ENCODE measurements at places on chromosomes 1 and 21.

- no peak for DNase-seq
Measured at GRCh38 chr1:6948416-6948815, 163.2 kb downstream of the CAMTA1 start.

GRCh38 chr1:82377201-82377884 is 576.6 kb downstream of the ADGRL2 start:
- DNase-seq = no peak

- no peak for DNase-seq
Measured at GRCh38 chr21:28705616-28706015, 287.1 kb downstream of the LTN1 start.

- no peak for DNase-seq
Measured at GRCh38 chr1:11283151-11283550, 10.2 kb downstream of the UBIAD1 start.

DNA sequence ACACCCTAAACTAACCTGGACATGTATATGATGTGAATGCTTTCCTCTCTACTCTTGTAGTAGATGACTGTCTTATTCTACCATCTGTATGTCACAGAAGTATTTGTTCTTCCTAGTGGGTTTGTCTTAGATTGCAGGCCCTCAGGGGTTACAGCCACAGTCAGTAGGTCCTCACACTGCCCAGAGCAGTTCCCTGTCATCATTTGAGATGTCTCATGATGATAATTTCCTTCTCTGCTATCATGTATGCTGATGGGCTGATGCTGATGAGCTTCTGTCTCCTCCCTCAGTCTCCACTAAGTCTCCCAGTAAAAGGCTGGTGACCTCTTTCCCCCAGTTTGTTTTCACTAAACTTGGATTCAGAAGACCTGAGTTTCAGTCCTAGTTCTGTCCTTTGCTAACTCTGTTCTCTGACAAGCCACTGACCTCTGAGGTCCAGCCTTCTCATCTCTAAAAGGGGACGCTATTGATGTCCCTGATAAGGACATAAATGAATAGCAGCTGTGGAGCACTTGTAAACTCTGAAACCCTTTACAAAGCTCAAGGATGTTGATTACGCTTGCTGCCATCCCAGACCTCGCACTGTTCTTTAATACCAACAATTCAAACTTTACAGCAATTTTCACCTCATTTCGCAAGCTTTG is 3.1 kb upstream of the ETV3 start:
- no peak for DNase-seq

GRCh38 chr1:39501666-39502065 is 10.2 kb downstream of the BMP8A start:
- no peak for DNase-seq

DNA sequence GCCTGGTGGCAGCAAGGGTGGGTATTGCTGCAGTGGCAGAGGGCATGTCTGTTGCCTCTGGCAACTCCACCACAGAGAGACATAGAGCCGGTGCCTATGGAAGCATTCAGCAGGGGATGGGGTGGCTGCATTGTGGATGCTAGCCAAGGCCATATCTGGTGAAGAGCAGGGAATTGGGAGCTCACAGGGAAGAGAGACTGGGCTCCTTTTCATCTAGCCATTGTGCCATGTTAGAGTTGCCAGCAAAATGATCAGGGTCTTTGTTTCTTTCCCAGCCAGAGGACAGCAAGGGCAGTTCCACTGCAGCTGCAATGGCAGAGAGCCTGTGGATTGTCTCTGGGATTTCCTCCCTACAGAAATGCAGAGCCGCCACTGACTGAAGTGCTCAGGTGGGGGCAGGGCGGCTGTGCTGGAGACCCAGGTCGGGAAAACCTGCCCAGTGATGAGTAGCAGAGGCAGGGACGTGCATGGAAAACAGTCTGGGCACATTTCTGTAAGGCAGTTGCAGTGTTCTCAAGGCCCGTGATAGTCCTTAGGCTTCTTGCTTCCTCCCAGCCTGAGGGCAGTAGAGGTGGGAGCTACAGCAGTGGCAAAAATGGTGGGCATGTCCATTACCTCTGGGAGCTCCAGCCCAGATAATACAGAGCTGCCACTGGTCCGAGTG is 40.2 kb upstream of the CYP4X1 start:
- no peak for DNase-seq

DNA sequence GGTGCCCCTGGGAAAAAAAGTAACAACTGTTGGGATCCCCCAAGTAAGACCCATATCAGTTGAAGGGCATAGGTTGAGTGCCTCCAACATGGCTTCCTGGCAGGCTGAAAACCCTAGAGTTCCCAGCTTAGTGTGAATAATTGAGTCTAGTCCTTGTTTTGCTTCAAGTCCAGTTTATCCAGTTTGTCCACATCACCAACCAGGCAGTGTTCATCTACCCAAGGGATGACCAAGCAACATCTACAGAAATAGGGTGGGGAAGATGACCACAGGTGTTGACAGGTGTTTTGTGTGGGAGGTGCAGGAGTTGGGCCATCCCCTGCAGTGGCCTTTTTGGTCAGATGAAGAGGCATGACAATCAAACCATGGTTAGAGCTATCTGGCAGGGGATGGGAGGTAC is 54.3 kb upstream of the ERO1B start:
- DNase-seq = no peak

- DNase-seq = no peak
Measured at GRCh38 chr1:245301921-245302320, 147.1 kb downstream of the KIF26B start.

DNA sequence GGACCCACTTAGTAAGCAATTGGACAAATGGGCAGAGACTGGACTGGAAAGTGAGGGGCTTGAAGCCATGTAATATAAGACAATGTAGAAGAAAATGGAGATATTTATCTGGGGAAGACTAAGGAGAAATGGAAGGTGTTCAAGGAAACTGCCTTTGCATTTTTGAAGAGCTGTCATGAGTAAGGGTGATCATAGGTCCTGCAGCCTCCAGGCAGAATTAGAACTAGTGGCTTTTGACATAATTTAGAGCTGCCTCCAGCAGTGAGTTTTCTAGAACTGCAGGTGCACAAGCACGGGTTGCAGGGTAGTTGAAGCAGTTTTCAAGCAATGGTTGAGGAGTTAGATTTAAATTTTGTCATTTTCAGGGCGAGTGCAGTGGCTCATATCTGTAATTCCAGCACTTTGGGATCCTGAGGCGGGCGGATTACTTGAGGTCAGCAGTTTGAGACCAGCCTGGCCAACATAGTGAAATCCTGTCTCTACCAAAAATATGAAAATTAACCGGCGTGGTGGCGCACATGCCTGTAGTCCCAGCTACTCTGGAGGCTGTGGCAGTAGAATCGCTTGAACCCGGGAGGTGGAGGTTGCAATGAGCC is 3.7 kb upstream of the CDC14A start:
- DNase-seq = no peak

DNA sequence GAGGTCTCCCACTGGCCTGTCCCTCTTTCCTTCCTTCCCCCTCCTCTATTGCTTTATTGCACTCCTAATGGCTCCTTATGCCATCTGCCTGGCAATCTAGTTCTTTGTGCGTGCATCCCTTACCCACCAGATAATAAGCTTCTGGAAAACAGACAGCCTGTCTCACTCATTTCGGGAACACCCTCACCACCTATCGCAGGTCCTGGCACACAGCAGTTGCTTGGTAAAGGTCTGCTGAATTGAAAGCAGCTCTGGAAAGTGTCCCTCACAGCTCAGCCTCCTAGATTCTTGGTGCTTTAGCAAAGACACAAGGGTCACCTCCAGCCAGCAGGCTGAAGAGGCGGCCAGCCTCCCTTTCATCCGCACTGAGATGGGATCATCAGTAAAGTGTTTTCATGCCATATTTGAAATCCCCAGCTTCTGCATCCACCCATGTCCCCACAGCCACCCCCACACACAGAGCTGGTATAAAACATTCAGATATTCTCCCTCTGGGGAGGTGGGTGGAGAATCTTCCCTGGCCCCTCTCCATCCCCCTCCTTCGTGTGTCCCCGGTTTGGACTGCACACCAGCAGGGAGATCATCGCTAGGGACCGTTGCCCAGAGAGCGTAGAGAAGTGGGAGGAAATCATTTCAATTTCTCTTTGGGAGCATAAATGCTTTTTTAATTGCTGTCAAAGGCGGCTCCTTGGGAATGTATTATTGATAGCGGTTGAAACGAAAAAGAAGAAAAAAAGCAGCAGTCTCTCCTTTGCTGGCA is 29.1 kb upstream of the ATP2B4 start:
- DNase-seq = no peak

DNA sequence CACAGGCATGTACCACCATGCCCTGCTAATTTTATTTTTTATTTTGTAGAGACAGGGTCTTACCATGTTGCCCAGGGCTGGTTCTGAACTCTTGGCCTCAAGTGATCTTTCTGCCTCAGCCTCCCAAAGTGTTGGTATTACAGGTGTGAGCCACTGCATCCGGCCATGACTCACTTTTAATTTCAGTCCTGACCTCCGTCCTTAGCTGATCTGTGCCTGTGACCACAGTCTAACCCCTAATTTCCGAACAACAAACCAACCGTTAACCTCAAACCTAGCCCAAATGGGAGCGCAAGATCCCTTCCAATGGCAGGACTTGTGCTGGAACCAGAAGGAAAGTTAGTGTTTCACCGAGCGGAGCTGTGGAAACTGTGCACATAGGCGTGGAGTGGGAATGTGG is 29.3 kb upstream of the MAN1C1 start:
- no peak for DNase-seq

- DNase-seq = no peak
Measured at GRCh38 chr1:150808121-150808520, at the start of gene CTSK. Gene CTSK (minus strand): TSS chr1:150808260. CDS start chr1:150806805, 1,455 bp downstream.

GRCh38 chr1:76951153-76951552 is 83.9 kb downstream of the ST6GALNAC5 start:
- DNase-seq = no peak

- DNase-seq = no peak
Measured at GRCh38 chr1:69506721-69507120, 61.0 kb upstream of the LRRC7 start.

GRCh38 chr1:181514298-181515290 is 31.3 kb downstream of the CACNA1E start:
- no peak for DNase-seq

GRCh38 chr1:203769505-203770343 is 4.7 kb downstream of the LAX1 start:
- peak; percentile 64 for DNase-seq

DNA sequence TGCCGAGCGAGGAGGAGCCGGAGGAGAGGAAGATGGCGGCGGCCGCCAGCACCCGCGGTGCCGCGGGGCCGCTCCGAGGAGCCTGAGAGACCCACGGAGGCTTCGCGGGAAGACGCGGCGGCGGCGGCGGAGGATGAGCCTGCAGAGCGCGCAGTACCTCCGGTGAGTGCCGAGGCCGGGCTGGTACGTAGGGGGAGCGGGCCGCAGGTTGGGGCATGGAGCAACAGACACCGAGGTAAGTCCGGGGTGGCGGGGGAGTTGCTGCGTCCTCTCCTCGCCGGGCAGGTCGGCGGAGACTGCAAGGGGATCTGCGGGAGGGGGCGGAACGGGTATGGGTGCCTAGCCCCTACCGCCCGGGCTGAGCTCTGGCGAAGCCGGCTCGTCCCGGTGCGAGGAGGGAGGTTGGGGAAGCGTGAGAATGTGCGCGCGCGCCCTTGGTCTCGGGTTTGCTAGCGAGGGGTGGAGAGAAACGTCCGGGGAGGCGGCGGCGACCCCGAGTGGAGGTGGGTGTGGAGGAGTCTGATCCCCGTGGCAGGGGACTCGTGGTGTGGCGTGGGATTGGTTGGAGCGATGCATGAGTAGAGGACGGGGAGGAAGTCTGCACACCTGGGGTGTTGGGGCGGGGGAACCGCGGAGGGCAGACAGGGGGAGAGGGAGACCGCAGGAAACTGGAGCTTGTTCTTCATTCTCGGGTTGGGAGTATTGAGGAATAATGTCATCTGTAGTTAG is at the start of gene SMG7:
TSS of gene SMG7 (plus strand) at position 12 of the 729 bp plus-strand sequence. CDS start at position 134, 122 bp downstream.
- DNase-seq = peak; percentile 63

DNA sequence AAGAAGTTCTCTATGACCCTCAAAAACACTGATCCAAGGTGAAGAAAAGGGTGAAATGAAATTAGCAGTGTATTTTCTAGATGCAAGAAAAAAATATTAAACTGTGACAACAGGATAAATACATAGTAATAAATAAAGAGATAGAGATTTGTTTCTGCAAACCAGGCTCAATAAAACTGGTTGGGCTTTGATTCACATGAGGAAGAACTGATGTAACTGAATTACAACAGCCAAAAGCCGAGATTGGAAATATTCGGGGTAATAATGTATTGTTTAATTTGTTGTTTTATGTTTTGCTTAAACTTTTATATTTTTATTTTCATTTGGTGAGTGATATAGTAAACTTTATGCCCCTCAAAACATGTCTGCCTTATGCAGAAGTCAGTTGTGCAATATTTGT is 285.0 kb downstream of the BRINP3 start:
- DNase-seq = no peak

DNA sequence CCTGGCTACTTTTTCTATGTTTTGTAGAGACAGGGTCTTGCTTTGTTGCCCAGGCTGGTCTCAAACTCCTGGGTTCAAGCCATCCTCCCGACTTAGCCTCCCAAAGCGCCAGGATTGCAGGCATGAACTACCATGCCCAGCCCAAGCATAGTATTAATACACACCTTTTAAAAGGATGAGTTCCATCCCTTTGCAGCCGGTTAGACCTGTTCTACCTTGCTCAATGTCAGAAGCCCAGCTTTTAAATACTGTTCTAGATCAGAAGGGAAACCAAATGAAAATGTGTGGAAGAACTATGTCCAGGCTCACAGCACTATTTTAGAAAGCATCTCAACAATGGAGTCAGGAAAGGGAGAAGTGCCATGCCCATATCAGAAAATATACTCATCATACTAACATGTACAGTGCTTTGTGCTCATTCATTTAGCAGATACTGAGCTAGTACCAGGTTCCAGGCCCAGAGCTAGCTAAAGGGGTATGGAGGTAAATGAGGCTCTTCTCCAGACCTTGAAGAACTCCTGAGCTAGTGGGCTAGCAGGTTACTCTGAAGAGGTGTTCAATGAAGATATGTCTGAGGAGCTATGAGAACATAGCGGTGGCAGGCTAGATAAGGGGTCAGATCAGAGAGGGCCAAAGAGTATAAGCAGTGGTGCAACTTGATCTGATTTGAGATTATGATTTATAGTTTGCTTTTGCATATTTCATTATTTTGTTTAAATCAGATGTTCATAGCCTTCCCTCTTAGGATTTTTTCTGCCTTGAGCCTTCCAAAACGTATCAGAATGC is 78.2 kb downstream of the RNF220 start:
- DNase-seq = no peak

DNA sequence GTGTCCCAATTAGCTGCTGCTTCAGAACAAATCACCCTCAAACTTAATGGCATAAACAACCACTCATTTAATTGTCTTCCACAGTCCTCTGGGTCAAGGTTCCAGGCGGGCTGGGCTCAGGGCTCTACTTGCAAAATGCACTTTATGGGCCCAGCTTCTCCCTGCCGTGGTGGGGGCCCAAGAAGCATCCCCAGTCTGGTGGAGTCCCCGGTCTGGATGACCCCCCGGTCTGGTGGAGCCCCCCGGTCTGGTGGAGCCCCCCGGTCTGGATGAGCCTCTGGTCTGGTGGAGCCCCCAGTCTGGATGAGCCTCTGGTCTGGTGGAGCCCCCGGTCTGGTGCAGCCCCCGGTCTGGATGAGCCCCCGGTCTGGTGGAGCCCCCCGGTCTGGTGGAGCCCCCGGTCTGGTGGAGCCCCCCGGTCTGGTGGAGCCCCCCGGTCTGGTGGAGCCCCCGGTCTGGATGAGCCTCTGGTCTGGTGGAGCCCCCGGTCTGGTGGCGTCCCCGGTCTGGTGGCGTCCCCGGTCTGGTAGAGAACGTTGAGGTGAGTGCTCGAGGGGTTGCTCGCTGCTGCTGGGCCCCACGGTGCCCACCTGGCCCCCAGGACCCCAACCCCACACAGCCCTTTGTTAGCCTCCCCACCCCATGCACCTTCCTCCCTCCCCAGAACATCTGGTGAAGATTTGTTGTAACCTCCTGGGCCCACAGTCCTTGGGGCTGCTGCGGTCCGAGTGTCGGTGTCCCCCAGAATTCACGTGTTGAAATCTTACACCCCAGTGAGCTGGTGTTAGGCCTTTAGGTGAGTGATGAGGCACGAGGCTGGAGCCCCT is 33.8 kb downstream of the POFUT2 start:
- no peak for DNase-seq
